ENCODE measurements at places on chromosomes 12 and 14.

DNA sequence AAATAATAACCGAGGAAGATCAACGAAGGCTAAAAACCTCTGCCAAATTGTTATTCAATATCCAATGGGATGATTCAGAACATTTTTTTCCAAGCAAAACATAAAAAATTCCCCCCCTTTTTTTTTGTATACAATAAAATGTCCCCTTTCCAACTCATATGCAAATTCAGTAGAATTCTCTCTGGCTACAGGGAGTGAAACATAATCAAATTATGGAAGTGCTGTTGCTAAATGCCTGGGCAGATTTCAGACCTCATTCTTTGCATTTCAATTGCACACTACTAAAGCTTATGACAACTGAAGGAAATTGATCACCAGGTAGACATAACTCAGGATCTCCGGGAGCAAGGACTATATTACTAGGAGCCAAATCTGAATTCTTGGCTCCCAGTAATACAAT lies 51.0 kb downstream of the LMNTD1 start:
- no peak for DNase-seq

- DNase-seq, result peak; percentile 58
Measured at GRCh38 chr14:93115069-93115820, 480 bp downstream of the ITPK1 start.

- DNase-seq, result no peak
Measured at GRCh38 chr14:66216763-66217162, 269.4 kb upstream of the CCDC196 start.

GRCh38 chr14:69342928-69343525 lies 55.1 kb downstream of the ERH start:
- no peak for DNase-seq

- DNase-seq, result no peak
Measured at GRCh38 chr12:14928931-14929330, 9.4 kb downstream of the ERP27 start.

DNA sequence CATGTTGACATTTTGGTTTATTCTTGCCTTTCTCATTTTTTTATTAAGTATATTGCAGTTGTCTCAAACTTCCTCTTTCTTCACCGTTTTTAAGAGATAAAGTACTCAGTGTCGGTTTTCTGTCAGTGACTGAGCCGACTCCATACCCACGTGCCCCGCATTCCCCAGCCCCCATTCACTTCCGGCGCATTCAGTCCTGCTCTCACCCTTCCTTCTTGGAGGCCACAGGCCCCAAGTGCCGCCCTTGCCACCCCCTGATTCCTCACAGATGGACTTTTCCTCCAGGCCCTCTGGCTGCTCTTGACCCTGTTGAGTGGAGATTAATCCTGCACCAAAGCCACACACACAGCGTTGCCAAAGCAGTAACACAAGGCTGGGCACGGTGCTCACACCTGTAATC lies 19.1 kb upstream of the DNAH10 start:
- DNase-seq, result no peak

DNA sequence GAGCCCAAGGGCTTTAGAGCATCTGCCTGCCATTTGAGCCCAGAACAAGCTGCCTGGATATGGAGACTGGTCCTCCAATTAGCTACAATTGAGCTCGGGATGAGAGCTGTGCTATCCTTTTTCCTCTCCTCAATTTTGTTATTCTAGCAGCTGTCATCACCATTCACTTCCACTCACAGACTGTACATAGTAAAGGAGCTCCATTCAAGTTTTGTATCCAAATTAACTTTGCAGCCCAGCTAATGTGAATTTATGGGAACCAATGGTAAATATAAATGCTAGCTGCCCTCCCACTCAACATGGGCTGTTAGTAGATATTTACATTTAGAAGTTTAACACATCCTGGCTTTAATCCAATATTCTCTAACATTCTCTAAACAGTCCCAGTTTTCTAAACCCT lies 44.6 kb downstream of the BMP4 start:
- DNase-seq, result no peak

GRCh38 chr14:61387076-61387475 lies 65.7 kb downstream of the PRKCH start:
- DNase-seq, result no peak

DNA sequence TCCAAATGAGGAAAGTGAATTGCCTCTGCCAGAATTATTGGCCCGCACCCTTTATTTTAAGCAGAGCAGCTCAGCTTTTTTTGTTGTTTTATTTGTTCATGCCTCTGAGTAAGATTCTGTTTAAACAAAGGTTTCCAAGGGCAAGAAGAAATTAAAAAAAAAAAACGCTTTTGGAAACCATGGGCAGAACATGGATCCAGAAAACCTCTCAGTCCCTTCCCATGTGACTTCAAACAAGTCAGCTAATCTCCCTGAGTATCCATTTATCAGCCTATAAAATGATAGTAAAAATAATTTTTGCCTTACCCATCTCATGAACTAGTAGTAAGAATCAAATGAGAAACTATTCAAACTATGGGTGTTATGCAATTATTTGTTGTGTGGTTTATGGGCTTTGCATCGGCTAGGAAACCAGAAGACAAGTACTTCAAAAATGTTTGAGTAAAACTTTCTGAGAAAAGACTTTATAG lies 27.6 kb downstream of the KITLG start:
- no peak for DNase-seq

- no peak for DNase-seq
Measured at GRCh38 chr12:43062201-43062895, 472.8 kb upstream of the PRICKLE1 start.

DNA sequence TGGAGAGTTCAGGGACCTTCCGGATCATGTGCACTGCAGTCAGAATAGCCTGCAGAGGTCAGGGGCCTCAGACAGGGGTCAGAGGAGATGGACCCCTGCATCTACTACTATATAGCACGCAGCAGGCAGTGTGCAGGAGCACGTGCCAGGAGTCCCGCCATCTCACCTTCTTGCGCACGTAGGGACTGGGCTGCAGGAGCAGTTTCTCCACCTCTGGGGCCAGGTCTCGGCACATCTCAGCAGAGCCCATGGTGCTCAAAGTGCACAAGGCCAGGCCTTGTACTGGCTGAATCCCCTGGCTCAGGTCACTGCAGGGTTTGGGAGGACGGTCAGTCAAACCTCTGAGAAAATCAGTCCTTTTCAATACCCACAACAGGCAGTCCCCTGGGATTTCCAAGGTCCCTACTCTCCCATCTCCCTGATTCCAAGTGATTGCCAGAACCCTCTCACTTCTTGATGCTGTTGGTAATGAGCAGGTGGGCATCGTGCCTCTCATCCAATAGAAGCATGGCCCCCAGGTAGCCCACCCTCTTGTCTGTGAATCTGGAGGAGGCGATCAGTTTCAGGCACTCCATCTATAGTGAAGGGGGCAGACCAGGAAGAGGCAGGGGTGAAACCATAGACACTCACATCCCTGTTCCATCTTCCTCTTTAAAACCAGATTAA lies 1.3 kb downstream of the AP1G2 start:
- no peak for DNase-seq

DNA sequence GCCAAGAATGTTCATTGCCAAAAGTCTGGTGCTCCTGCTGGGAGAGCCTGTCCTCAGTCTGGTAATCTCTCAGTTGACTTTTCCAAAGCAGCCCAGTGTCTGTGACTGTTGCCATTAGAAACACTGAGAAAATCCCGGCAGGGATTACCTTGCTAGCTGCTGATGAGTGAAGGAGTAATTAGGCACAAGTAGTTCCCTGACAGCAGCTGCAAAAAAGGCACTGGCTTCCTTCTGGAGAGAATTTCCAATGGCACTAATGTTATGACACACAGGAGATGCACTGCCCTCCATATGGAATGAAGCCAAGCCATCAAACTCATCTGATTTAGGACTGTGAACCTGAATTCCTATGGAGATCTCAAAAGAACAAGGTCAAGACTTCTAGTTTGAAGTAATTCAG lies 1321.2 kb upstream of the SEL1L start:
- DNase-seq, result no peak

- DNase-seq, result no peak
Measured at GRCh38 chr12:53233671-53234121, 1.7 kb upstream of the RARG start.

GRCh38 chr12:13496111-13496510 lies 299.6 kb downstream of the EMP1 start:
- DNase-seq, result no peak

DNA sequence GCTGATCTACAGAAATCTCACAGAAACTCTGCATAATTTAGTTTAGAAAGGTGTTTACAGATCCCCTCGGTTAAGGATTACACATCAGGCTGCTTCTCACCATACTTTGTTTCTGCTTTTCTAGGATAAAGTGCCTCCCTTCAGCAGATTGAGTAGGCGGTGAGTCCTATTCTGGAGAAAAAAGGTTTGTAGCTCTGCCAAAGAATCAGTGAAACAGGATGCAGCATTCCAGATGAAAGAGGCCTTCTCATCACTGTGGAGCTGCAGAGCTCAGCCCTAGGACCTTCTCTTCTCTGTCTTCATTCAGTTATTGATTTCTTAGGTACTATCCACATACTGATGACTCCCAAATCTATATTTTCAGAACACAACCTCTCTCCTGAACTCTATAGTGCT lies 155.5 kb upstream of the KRR1 start:
- peak; percentile 94 for DNase-seq

- no peak for DNase-seq
Measured at GRCh38 chr12:82893896-82894295, 207.2 kb downstream of the TMTC2 start.

DNA sequence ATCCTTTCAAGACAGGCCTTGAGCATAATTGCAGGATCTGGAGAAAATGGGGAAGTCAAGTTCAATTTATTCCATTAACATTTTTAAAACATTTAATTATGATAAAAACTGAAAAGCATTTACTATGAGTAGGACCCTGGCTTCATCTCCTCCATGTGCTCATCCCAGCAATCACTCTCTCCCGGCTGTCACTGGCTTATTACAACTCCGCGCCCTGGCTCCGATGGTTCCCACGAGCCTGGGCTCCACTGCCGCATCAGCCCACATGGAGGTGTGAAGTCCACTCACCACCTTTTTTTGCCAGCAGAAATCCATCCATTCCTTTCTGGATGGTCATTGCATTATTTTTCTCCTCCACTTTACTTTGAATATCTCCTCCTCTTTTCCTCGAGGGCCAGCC lies 194.4 kb downstream of the EMP1 start:
- no peak for DNase-seq

DNA sequence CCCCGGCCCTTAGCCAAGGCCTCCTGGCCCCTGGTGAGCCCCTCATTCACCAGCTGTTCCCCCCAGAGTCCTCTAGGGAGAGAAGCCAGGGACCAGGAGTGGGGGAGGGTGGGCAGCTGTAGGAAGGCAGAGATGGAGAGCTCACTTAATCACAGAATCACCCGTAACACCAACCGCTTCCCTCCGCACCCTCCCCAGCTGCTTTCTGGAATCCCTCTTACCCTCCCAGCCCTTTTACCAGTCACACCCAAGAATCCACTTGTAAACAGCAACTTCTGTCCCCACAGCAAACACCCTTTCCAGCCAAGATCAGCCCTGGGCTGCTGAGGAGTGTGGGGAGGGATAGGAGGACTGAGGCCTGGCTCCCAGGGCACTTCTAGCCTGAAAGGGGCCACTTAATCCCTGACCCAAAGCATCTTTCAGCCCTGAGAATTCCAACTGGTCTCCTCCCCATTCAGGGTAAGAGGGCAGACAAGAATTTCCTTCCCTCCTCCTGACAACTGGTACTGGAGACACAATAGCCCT lies 18.8 kb downstream of the NCKAP5L start:
- DNase-seq, result no peak

GRCh38 chr12:119383206-119383605 lies 48.7 kb downstream of the CCDC60 start:
- DNase-seq, result no peak

DNA sequence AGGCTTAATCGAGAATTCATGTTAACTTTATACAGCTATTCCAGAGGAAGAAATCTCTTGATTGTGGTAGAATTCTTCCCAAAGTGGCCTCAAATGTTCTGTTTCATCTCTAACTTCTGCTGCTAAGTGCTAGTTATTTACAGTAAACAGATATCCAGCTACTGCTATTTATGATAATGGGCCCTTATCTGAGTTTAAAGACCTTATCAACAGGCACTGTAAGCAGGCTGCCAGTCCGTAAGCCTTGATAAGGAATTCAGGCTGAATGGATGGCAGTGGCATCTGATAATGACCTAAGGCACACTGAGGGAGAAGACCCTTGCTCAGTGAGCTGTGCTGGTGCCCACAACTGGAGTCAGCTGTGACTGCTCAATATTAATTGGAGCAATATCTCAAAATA lies 59.0 kb downstream of the PAX9 start:
- DNase-seq, result no peak

GRCh38 chr12:6692888-6693287 lies 3.7 kb upstream of the ZNF384 start:
- no peak for DNase-seq

GRCh38 chr12:19842116-19842515 lies 402.8 kb downstream of the AEBP2 start:
- no peak for DNase-seq

GRCh38 chr12:101941306-101942249 lies 64.2 kb downstream of the DRAM1 start:
- no peak for DNase-seq

- no peak for DNase-seq
Measured at GRCh38 chr14:79695307-79695706, 516.0 kb downstream of the DIO2 start.

GRCh38 chr12:4280351-4281163 lies 7.0 kb downstream of the CCND2 start:
- no peak for DNase-seq

DNA sequence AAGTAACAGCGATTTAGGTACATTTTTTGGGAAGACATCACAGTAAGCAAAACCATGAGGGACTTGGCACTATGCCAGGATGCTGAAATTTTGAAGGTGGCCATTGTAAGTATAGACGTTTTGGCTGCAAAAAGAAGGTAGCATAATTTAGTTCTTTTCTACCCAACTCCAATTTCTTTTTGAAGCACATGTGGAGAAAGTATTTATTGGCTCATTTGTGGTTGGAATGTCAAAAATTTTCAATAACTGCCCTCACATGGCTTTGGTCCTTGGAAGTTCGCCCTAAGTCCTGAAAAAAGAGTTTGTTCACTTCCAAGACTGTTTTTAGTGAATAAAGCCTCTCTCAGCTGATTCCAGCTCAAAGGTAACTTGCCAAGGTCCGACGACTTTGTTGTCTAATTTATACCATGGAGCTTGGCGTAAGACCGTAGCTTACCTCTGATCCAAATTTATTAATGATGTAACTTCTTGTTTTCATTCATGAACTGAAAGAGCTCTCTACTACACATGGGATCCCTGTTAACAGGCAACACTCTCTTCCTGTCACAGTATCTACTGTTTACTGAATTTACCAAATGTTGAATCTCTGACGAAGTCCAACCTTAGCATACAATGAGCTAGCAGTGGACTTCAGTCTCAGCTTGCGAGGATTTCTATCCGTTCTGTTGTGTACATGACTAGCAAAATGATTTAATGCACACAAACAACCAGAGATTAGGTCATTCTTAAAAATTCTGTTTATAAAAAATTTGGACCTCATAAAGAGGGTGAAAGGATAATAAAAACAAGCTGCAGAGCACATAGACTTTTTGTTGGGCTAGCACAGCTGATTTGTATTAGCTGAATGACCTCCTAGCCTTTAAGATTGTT lies 49.0 kb downstream of the MSRB3 start:
- DNase-seq, result no peak

DNA sequence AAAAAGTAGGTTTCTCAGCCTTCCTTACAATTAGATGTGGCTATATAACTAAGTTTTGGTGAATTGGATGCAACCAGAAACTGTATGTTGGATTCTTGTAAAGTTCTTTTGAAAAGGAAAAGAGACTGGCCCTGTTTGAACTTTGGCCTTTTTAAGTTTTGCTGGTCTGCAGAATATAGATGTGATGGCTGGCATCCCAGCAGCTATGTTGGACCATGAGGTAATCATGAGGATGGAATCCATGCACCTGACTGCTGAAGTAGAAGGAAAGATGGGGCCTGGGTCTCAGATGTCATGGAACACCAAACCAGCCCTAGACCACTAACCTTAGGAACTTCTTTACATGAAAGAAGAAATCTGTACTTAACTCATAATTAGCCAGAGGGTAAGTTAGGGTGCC lies 482.5 kb downstream of the GLT1D1 start:
- DNase-seq, result no peak
